Osteoblast (primary cell): ENCODE measurements at places on chromosomes 5 and 9.

GRCh38 chr5:126357585-126358342, 65.4 kb upstream of the GRAMD2B start:
- DNase-seq: no peak

- no peak for DNase-seq
These were observed 435.7 kb downstream of the MAT2B start for GRCh38 chr5:163941079-163941478.

GRCh38 chr5:124841829-124842712, 95.6 kb upstream of the ZNF608 start:
- DNase-seq: no peak

DNA sequence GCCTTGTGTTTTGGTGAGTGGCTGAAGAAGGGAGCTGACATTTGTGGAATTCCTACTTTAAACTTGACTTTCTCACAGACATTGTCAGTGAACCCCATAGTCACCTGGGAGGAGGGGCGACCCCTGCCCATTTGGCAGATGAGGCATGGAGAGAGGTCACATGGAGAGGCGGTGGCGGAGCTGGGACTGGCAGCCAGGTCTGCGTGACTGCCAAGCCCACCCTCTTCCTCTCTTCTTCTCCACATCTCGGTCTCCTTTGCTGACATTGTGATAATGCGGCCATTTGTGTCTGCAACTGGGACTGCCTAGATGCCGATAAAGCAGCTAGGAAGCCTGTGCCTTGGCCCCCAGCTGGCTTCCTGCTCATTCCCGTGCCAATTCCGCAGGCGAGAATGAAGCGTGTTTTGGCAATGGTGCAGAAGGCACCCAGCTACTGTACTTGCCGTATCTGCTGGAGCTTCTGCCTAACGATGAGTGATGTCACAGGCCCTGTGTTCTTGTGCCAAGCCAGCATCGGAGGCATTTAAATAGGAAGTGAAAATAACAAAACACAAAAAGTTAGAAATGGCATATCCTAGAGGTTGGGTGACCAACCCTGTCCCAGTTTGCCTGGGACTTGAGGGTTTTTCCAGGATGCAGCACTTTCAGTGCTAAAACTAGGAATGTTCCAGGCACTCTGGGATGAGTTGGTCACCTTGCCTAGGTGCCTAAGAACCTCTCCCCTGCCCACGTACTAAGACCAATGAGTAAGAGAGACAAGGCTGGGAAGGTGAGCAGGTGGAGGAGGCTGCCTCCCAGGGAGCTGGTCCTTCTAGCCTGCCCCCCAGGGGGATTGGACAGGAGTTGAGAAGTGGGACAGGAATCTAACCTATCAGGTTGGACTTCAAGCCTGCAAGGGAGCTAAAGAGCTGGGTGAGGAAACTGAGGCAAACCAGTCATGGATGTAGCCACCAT, 23.6 kb downstream of the OLFML2A start:
- no peak for DNase-seq

DNA sequence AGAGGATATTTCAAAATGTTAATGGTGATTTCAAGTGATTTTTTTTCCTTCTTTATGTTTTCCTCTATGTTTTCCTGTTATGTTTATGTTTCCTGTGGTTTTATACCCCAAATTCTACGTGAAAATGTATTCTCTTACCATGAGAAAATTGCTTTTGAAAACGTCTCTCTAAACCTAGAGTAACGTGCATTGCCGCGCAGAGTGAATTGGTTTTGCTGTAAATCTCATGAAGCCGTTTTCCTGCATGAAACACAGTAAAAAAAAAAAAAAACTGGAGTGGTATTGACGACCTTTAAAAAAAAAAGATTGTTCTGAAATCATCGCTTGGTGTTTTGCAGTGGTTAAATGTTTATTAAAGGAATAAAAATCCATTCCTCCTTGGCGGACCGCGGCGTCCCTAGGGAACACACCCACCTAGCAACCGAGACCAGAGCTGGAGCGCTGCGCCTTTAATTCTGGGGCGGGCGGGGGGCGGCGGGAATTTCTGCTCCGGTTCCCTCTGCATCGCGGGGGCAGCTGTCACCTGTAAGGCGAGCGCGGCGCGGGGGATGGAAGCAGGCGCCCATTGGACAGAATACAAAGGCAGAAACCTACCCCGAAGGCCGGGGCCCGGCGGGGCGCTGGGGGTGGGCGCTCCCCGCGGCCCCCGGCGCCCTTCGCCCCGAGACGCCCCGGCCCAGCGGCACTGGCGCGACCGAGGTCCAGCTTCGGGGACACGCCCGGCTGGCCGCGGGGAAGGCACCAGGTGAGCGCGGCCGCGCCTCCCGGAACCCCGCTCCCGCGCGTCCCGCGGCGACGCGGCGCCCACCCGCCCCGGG, at the start of gene SOWAHA:
SOWAHA (plus strand) TSS at position 522 of the 818 bp plus-strand sequence. CDS start 320 bp downstream, outside the sequence.
- DNase-seq: peak; percentile 86

DNA sequence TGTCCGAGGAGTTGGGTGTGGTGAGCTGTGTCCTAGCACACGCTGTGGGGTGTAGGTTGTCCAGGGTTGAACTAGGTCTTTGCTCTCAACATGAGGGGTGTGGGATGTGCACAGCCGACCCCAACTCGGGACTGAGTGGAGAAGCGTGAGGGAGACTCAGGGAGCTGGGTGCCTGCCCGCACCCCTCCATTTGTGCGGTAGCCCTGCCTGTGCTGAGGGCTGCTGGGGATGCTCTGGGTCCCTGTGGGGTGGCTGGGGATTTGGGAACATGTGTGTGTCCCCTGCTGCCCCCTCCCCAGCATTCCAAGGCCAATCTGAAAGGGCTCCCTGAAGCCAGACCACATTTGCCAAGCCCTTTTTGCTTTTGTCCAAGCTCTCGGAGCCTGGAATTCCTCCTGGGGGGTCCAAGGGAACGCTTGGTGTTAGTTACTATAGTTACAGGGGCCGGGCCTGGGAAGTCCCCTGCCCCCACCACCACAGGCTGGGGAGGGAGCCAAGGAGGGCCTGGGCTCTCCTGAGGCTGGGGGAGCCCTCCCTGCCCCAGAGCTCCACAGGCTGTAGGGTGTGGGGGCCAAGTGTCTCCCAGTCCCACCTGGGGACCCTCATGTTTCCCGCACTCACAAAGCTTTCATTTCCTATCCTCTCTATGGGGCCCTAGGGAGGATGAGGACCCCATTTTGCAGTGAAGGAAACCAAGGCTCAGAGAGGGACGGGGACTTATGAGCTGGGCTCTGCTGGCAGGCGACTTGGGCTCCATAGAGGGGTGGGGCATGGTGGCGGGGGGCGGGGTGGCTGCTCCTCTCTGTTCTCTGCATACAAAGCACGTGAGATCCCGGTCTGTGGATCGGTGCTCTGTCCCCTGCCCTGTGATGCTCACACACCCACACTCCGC, 1.1 kb downstream of the CRB2 start:
- peak; percentile 85 for DNase-seq

GRCh38 chr5:16975950-16976624, 40.0 kb upstream of the MYO10 start:
- no peak for DNase-seq

DNA sequence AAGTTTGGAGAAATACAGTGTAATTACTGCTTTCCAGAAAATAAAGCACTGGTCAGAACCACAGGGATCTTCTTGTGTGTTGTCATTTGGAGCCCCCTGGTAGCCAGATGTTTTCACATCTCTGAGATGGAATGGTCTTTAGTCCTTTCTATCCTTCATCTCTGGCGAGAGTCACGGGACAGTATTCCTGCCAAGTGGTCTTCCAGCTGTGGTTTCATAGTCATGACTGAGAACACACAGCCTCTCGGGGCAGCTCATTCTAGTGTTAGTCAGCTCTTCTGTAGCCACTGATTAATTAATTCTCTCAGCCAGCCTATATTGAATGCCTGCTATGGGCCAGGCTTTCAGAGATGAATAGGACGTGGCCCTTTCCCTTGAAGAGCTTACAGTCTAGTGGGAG, 34.1 kb downstream of the HMGXB3 start:
- peak; percentile 85 for DNase-seq

GRCh38 chr5:153551537-153552079, 61.1 kb downstream of the GRIA1 start:
- DNase-seq: peak; percentile 80

GRCh38 chr5:149381986-149382338, 2.9 kb upstream of the IL17B start:
- DNase-seq: peak; percentile 99

DNA sequence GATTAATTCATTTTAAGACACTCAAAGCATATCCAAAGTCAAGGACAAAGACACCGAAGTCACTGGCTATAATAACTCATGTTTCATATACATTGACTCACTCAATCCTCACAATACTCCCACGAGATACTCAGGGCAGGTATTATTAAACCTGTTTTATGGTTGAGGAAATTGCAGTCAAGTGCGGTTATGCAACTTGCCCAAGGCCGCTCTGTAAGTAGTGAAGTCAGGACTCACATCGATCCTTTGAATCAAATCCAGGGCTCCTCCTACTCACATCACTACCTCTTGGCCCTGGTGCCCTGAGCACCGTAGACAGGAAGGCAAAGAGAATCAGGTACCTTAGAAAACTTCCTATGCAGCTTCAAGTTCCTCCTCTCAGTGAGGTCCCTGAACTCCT, 87.8 kb upstream of the APC start:
- no peak for DNase-seq

- peak; percentile 52 for DNase-seq
These were observed 98.6 kb downstream of the AMBP start for GRCh38 chr9:113979343-113980127.

- no peak for DNase-seq
These were observed 813 bp upstream of the SLU7 start for GRCh38 chr5:160419458-160420330.

GRCh38 chr5:135208903-135209721, 175.1 kb upstream of the PITX1 start:
- DNase-seq: peak; percentile 96
